Stimulated activated CD4-positive, alpha-beta T cell treated with anti-CD3 and anti-CD28 coated beads, Interleukin-2, amount 100 ng/mL, for 24 hours (primary cell): ENCODE measurements at places on chromosomes 16 and 17.

DNA sequence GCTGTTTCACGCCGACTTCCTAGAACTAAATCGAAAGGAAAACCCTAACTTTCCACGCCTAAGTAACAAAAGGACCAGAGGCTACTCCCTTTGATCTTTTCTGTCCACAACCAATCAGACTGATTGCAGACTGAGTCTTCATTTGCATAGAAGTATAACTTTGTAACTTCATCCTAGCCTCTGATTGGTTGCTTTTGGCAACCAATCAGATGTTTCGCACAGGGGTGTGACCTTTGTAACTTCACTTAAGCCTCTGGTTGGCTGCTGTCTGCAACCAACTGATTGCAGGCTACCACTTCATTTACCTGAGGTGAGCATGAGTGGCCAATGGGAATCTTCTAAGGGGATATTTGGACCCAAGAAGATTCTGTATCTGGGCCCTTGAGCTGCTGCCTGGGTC is 17.4 kb upstream of the ICAM2 start:
- no peak for DNase-seq

- no peak for DNase-seq
Observed at GRCh38 chr16:55076053-55076452, 145.4 kb downstream of the IRX5 start.

DNA sequence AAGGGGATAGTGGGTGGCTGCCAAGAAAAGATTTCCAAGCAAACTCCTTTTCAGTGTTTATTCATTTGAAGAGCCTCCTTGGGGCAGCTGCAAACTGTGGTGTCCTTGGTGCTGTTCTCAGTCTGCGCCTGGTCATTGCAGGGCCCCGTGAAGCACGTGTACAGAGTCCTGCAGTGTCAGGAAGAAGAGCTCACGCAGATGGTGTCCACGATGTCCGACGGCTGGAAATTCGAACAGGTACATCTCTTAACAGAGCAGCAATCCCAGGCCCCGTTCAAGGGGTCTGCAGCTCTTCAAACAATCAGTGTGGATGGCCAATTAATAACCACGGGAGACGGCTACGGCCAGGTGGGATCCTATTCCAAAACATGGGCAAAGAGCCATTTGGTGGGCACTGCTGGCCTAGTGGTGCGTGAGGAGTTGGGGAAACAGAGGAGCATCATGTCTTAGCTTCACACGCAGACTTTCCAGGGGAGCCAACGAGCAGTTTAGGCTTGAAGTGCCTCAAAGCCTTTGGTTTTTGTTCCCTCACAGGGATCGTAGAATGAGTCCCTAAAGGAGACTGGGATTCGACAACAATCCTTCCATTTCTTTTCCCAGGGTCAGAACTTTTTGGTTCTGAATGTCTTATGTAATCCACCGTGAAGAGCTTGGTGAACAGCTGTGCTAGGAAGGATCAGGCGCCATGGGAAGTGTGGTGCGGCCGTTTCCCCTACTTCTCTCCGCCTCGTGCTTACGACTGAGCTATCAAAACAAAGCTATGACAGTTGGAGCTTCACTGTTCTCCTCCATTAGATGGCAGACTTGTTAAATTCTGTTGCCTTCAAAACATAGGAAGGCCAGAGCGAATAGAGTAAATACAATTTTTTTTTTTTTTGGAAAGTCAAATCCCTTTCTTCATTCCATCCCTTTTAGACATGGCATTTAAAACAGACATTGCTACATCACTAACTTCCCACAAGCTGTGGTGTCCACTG is 12.6 kb downstream of the KCTD2 start:
- DNase-seq, result no peak

DNA sequence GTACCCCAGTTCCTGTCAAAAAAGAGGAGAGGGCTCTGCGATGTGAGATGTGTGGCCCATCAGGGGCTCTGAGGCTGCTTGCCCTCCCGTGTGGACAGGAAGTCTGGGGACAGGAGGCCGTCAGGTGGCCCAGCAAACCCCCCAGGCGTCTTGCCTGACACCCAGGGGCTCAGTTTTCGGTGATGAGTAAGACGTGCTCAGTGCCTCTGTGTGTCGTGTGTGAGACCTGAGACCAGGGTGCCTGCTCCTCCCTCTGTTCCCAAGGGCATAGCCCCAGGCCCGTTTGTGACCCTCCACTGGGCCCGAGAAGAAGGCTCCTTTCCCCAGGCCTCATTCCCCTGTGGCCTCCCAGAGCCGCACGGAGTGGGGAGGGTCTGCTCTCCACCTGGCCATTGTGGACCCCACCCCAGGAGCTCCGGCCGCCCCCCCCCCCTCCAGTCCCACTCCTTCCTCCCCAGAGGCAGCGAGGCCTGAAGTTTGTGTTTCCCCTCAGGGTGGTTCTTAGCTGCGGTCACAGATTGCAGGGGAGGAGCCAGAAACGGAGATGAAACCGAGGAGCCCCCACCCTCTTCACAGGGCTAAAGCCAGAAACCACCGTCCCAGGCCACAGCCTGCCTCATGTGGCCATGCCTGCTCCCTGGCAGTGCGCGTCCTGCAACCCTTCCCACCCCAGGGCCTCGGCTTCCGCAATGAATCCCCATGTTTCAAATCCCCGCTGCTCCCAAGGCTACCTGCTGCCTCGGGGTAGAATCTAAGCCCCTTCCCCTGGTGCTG is 4.9 kb upstream of the ACTG1 start:
- DNase-seq, result no peak
